Epithelial cell of umbilical artery (primary cell): ENCODE measurements at places on chromosomes 7 and 10. TPM values are rescaled to one million over a fixed set of nuclear protein-coding genes. Genes with fewer than 3 reads are reported as not detected.

FAM24B gene
- 7.5 and 12.2 TPM in 2 replicates for total RNA-seq

PLA2G12B gene
- total RNA-seq = not detected in 2 replicates

NAT16 gene
- not detected in 2 replicates for total RNA-seq

CLDN15 gene
- 1.3 and 2.9 TPM in 2 replicates for total RNA-seq

GNG11 gene
- 171 and 334 TPM in 2 replicates for total RNA-seq

ANKRD61 gene
- total RNA-seq = 0.32 TPM in 1 of 2 replicates, not detected in the other

ATE1 gene
- 23.1 and 49.7 TPM in 2 replicates for total RNA-seq

MOGAT3 gene
- not detected in 2 replicates for total RNA-seq

MSMB gene
- not detected in 2 replicates for total RNA-seq

EIF3A gene
- total RNA-seq = 114 and 117 TPM in 2 replicates

KIAA1549 gene
- total RNA-seq = 1.2 and 1.9 TPM in 2 replicates

SFTPA1 gene
- total RNA-seq = not detected in 2 replicates

ATRNL1 gene
- under 0.01 TPM in 1 of 2 replicates, not detected in the other for total RNA-seq

CALHM3 gene
- total RNA-seq = not detected in 2 replicates

PCBD1 gene
- 49.0 and 50.6 TPM in 2 replicates for total RNA-seq

JMJD1C gene
- 108 and 135 TPM in 2 replicates for total RNA-seq

HIPK2 gene
- 8.1 and 8.8 TPM in 2 replicates for total RNA-seq

GGCT gene
- total RNA-seq = 40.3 and 40.6 TPM in 2 replicates

ORC5 gene
- total RNA-seq = 29.6 and 31.0 TPM in 2 replicates

TAS2R4 gene
- 0.32 and 1.1 TPM in 2 replicates for total RNA-seq

MPP7 gene
- total RNA-seq = 0.30 and 0.32 TPM in 2 replicates

LIPN gene
- not detected in 2 replicates for total RNA-seq

CHAT gene
- not detected in 2 replicates for total RNA-seq

BMPER gene
- 0.32 and 0.46 TPM in 2 replicates for total RNA-seq

NKX2-3 gene
- total RNA-seq = 4.4 and 5.2 TPM in 2 replicates

CRYGN gene
- not detected in 2 replicates for total RNA-seq

AEBP1 gene
- 4.7 and 5.8 TPM in 2 replicates for total RNA-seq

CLRN3 gene
- total RNA-seq = not detected in 2 replicates

GDF2 gene
- not detected in 2 replicates for total RNA-seq

ICA1 gene
- 27.2 and 40.0 TPM in 2 replicates for total RNA-seq

SAMD9L gene
- total RNA-seq = 14.3 and 78.0 TPM in 2 replicates

GAD2 gene
- not detected in 2 replicates for total RNA-seq

HABP2 gene
- total RNA-seq = not detected in 2 replicates

XRCC2 gene
- 4.4 and 4.5 TPM in 2 replicates for total RNA-seq

AKR1C3 gene
- 27.1 and 47.7 TPM in 2 replicates for total RNA-seq

SSC4D gene
- 0.65 and 0.76 TPM in 2 replicates for total RNA-seq

ANKRD2 gene
- total RNA-seq = 0.97 and 2.1 TPM in 2 replicates

AOAH gene
- total RNA-seq = 1.1 TPM in 1 of 2 replicates, not detected in the other

CACNA2D1 gene
- total RNA-seq = 54.6 and 120 TPM in 2 replicates

RTKN2 gene
- total RNA-seq = 1.2 and 1.3 TPM in 2 replicates

SLC39A12 gene
- under 0.01 TPM in 1 of 2 replicates, not detected in the other for total RNA-seq

ADRB1 gene
- under 0.01 TPM in 2 replicates for total RNA-seq

DENND2A gene
- total RNA-seq = 0.30 TPM in 1 of 2 replicates, not detected in the other

SCART1 gene
- total RNA-seq = 0.65 and 0.76 TPM in 2 replicates

FAM241B gene
- 0.32 TPM in 1 of 2 replicates, not detected in the other for total RNA-seq

DCLRE1C gene
- 6.2 and 8.5 TPM in 2 replicates for total RNA-seq

GPRIN2 gene
- not detected in 2 replicates for total RNA-seq

GPR37 gene
- total RNA-seq = 1.2 and 6.2 TPM in 2 replicates

MRC1 gene
- total RNA-seq = under 0.01 and 0.61 TPM in 2 replicates
